ENCODE measurements at places on chromosomes 13 and 19. TPM values are rescaled to one million over a fixed set of nuclear protein-coding genes. Genes with fewer than 3 reads are reported as not detected.

Gene ANGPTL8
- total RNA-seq: not detected

Gene IQCN
- total RNA-seq: 3.0 TPM

Gene APOC4
- not detected for total RNA-seq

Gene CEACAM3
- not detected for total RNA-seq

Gene ERVV-1
- total RNA-seq: not detected

Gene ZNF628
- total RNA-seq: 9.0 TPM

Gene CD79A
- not detected for total RNA-seq

Gene COMP
- not detected for total RNA-seq

Gene TLE6
- 2.0 TPM for total RNA-seq

Gene FGF21
- not detected for total RNA-seq

Gene FAM174C
- 47.5 TPM for total RNA-seq

Gene CDC16
- total RNA-seq: 83.3 TPM

Gene NKG7
- total RNA-seq: not detected

Gene GIPC3
- total RNA-seq: 7.1 TPM

Gene KLF5
- 1.9 TPM for total RNA-seq

Gene ZNF418
- 3.5 TPM for total RNA-seq

Gene FFAR1
- not detected for total RNA-seq

Gene TTC9B
- not detected for total RNA-seq

Gene CACNG6
- total RNA-seq: 4.0 TPM

Gene SUGP1
- total RNA-seq: 59.9 TPM

Gene PTGER1
- total RNA-seq: 0.40 TPM

Gene ARHGEF1
- 123 TPM for total RNA-seq

Gene PLIN4
- not detected for total RNA-seq

Gene THOP1
- total RNA-seq: 108 TPM

Gene FFAR2
- not detected for total RNA-seq

Gene ZNF285
- total RNA-seq: 3.6 TPM

Gene FCAR
- total RNA-seq: not detected

Gene FLT1
- total RNA-seq: 178 TPM

Gene GRIN3B
- 0.69 TPM for total RNA-seq

Gene KIR3DL2
- not detected for total RNA-seq

Gene ZNF845
- total RNA-seq: 4.6 TPM

Gene N4BP2L1
- total RNA-seq: 1.8 TPM

Gene GTF2F1
- 56.4 TPM for total RNA-seq

Gene S1PR4
- total RNA-seq: 1.7 TPM

Gene CEACAM21
- total RNA-seq: 2.7 TPM

Gene HRC
- not detected for total RNA-seq

Gene ATP8B3
- 5.1 TPM for total RNA-seq

Gene SLC25A41
- total RNA-seq: not detected

Gene NAPA
- 107 TPM for total RNA-seq

Gene SLC25A23
- total RNA-seq: 33.5 TPM

Gene TMED1
- total RNA-seq: 31.2 TPM

Gene COL4A1
- total RNA-seq: 1,341 TPM

Gene RNF225
- 0.58 TPM for total RNA-seq

Gene S1PR5
- total RNA-seq: not detected

Gene C19orf38
- not detected for total RNA-seq

Gene ZNF709
- 1.4 TPM for total RNA-seq

Gene FAM98C
- 15.4 TPM for total RNA-seq

Gene TEX26
- not detected for total RNA-seq

Gene CCL25
- total RNA-seq: not detected

Gene HIPK4
- total RNA-seq: not detected

Gene ADM5
- total RNA-seq: 4.4 TPM

Gene HSD17B14
- 21.5 TPM for total RNA-seq

Gene HPN
- 0.23 TPM for total RNA-seq

Gene ZIK1
- 2.4 TPM for total RNA-seq

Gene ATP11A
- 88.1 TPM for total RNA-seq

Gene TBCB
- total RNA-seq: 190 TPM

Gene ZNF492
- total RNA-seq: not detected

Gene KMT5C
- 13.5 TPM for total RNA-seq

Gene MYO16
- 0.07 TPM for total RNA-seq
